ENCODE measurements at places on chromosomes 13 and 19.

DNA sequence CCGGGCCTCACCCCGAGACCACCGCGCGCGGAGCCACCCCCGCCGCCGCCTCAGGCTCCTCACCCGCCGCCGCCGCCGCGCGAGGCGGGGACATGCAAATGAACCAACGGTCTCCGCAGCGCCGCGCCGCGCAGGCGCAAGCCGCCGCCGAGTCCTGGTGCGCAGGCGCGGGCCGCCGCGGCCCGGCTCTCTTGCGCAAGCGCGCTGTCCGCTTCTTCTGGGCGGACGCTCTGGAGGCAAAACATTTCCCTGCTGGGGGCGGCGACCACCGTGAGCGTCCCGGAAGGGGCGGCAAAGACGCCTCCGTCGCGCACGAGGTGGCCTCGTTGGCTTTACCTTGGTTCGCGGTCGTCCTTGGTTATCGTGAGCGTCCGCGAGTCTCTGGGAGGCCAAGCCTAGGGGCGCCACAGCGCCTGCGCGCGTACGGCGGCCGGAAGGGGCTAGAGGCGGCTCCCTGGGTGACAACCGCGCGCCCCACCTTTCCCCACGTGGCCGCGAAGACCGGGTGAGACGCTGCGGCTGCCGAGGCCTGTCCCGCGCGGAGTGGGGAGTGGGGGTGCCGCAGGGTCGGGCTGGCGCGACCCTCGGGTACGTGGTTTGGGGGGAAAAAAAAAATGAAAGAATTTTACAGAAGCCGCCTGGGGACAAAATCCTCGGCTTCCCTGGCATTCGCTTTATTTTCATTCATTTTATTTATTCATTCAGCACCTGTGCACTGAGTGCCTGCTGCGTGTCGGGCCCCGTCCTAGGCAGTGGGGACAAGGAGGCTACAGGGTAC is at the start of the genes ARMC6 and SUGP2:
Gene ARMC6 (plus strand): TSS at position 178 of the 778 bp plus-strand sequence. CDS start 607 bp downstream, outside the sequence.
Gene SUGP2 (minus strand): TSS at position 92 of the 778 bp plus-strand sequence. CDS start 2,446 bp downstream, outside the sequence.
- H3K4me3 ChIP-seq: peak within 1 kb of the TSS; percentile 96
- H3K27me3 ChIP-seq: no peaks in the 10 kb centered on the region
- H3K4me1 ChIP-seq: peaks cover 41% of the 10 kb centered on the region

- H3K27ac ChIP-seq: no peak overlapping the region
- H3K27me3 ChIP-seq: peaks cover 2% of the 10 kb centered on the region
- H3K4me3 ChIP-seq: no peak overlapping the region
- no peaks in the 10 kb centered on the region for H3K36me3 ChIP-seq
Measured at GRCh38 chr13:43127103-43127798, 103.9 kb downstream of the DNAJC15 start.

DNA sequence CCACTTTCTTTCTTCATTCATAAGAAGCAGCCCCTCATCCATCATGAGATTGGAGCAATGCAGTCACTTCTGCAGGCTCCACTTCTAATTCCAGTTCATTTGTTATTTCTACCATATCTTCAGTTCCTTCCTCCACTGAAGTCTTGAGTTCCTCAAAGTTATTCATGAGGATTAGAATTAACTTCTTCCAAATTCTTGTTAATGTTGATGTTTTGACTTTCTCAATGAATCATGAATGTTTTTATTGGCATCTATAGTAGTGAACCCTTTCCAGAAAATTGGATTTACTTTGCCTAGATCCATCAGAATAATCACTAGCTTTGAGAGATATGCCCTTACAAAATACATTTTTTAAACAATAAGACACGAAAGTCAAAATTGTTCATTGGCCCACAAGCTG is 2567.7 kb upstream of the PCDH20 start:
- no peak for DNase-seq
- no peaks in the 10 kb centered on the region for H3K4me1 ChIP-seq
- H3K27ac ChIP-seq: no peak overlapping the region
- no peaks in the 10 kb centered on the region for H3K36me3 ChIP-seq
- H3K27me3 ChIP-seq: no peaks in the 10 kb centered on the region
- H3K4me3 ChIP-seq: no peak overlapping the region

DNA sequence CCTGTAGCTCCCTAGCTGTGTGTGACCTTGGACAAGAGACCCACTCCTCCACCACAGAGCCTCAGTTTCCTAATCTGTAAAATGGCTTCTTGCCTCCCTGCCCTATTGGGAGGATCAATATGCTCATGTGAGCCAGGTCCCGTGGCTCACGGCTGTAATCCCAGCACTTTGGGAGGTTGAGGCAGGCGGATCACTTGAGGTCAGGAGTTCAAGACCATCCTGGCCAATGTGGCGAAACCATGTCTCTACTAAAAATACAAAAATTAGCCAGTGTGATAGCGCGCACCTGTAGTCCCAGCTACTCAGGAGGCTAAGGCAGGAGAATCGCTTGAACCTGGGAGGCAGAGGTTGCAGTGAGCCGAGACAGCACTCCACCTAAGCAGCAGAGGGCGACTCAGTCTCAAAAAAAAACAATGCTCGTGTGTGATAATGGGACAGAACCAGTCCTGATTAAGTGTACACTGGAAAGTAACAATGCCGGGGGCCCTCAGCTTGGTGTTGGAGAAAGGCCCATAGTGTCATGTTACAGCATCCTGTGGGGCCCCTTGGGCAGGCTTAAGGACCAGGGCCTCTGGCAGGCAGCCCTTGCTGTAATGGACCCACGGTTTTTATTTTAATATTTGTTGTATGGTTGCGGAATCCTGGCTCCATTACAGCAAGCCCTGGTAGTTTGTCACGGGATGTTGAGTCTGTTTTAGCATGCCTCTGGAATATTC is 6.8 kb downstream of the RPS11 start:
- H3K27me3 ChIP-seq: peaks cover 4% of the 10 kb centered on the region
- peaks cover 54% of the 10 kb centered on the region for H3K4me1 ChIP-seq
- peak overlapping the region; percentile 4 for H3K4me3 ChIP-seq
- peaks cover 25% of the 10 kb centered on the region for H3K36me3 ChIP-seq
- peak overlapping the region; percentile 99 for H3K27ac ChIP-seq

GRCh38 chr19:1206864-1207450 is 1.4 kb downstream of the STK11 start:
- H3K4me1 ChIP-seq: peaks cover 55% of the 10 kb centered on the region
- peak overlapping the region; percentile 94 for H3K27ac ChIP-seq
- DNase-seq: peak; percentile 52
- H3K36me3 ChIP-seq: peaks cover 24% of the 10 kb centered on the region
- H3K4me3 ChIP-seq: peak overlapping the region; percentile 95

DNA sequence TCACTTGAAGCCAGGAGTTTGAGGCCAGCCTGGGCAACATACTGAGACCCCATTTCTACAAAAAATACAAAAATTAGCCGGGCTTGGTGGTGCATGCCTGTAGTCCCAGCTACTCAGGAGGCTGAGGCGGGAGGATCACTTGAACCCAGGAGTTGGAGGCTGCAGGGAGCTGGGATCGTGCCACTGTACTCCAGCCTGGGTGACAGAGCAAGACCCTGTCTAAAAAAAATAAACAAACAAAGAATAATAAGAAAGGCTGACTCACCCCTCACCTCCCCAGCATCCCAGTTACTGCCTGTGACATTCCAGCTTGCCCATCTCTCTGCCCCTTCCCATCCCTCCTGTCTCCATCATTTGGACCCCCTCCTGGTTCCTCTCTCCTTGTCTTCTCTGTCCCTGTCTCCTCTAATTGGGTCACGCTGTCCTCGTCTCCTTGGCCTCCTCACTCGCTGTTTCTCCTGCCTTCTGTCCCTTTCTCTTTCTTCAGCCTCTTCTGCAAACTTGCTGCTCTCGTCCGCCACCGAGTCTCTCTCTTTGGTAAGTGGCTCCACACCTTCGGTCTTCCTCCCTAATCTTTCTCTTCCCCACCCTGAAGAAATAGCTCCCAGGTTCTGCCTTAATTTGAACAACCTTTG is 77.7 kb downstream of the RYR1 start:
- H3K4me1 ChIP-seq: peaks cover 40% of the 10 kb centered on the region
- no peaks in the 10 kb centered on the region for H3K36me3 ChIP-seq
- DNase-seq: no peak
- peaks cover 49% of the 10 kb centered on the region for H3K27me3 ChIP-seq

GRCh38 chr13:63448692-63449091 is 2033.0 kb upstream of the PCDH20 start:
- no peaks in the 10 kb centered on the region for H3K27me3 ChIP-seq
- no peak for DNase-seq
- H3K27ac ChIP-seq: no peak overlapping the region
- H3K4me3 ChIP-seq: no peak overlapping the region
- H3K36me3 ChIP-seq: no peaks in the 10 kb centered on the region
